ENCODE measurements at places on chromosomes 3 and 15. TPM values are rescaled to one million over a fixed set of nuclear protein-coding genes. Genes with fewer than 3 reads are reported as not detected.

CORO2B gene
- total RNA-seq: 1.3 TPM

SCN5A gene
- total RNA-seq: 5.9 TPM

KNL1 gene
- 2.0 TPM for total RNA-seq

BDH1 gene
- total RNA-seq: 1.7 TPM

DNA sequence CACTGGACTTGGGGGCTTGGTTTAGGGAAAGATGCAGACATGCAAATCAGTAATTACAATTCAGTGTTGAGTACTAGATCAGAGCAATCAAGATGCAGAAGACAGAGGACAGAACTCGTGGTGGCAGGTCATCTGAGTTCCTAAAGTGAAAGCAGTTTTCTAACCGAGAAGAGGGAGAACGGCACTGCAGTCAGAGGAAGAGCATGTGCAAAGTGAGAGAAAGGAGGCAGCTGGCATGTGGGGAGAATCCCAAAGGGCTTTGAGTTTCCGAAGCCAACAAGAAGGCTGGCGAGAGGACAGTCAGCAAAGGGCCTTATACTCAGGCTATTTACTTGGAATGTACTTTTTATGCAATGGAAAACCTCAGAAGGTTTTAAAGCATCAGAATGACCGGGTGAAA, 87.0 kb downstream of the ANP32A start:
- no peak for DNase-seq

DNA sequence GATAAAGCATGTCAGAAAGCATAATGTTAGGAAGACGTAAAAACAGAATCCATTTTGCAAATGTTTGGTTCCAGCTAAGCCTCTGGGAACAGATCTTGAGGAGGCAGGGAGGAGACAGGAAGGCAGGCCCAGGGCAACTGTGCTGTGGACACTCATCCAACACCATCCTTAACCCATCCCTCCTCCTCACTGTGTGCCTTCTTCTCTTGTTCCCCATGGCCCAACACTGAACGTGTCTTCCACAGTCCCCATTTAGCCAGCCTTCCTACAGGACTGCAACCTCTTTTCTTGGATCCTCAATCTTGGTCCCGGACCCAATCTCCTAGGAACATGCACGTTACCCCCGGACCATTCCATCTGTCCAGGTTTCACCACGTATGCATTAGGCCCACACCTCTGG, 15.4 kb downstream of the C2CD4B start:
- DNase-seq: no peak

DNA sequence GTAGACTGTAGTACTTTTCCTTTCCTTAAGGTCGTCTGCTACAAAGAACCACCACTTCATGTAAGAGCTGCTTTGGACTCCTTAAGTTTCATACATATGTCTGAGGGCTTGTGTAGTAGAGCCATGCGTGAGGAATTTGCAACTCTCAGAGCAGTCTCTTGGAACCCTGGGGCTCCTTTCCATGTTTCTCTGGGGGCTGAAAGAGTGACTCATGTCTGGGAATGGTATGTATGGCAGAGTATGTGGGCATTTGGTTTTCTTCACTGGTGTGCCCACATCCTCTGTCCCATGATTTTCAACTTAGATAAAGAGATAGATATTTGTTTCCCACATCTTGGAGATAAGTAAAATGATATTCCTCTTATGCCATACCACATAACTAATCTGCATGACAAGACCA, 20.6 kb upstream of the RBM5 start:
- DNase-seq: no peak

DNA sequence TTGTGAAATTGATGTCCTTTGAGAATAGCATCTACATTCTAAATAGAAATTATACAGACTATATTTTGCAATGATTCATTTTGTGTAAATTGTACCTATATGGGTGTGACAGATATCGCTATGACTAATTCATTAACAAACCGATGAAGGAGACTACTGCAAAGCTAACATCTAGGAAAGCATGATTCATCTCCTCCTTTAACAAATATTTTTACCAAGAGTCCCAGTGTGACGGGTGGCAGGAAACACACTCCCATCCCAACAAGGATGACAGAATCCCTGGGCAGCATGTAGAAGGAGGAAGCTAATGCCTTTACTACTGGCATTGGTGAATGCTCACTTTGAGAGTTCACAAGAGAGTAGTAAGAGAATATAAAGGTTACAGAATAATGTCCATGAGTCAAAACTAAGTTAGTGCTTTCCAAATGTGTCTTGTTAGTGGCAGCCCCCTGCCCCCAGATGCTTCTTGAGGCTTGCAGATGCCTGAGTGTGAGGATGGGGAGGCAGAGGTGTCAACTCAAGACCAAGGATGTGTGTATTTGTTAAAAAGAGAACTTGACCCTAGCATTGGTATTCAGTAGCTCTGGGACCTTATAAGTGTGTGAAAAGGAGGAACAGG, 180.6 kb downstream of the FMN1 start:
- DNase-seq: peak; percentile 7

Measured in lung microvascular endothelial cell (primary cell).